ENCODE measurements at places on chromosomes 12 and 14.

GRCh38 chr12:125346362-125346761, 281.1 kb downstream of the AACS start:
- DNase-seq = no peak

DNA sequence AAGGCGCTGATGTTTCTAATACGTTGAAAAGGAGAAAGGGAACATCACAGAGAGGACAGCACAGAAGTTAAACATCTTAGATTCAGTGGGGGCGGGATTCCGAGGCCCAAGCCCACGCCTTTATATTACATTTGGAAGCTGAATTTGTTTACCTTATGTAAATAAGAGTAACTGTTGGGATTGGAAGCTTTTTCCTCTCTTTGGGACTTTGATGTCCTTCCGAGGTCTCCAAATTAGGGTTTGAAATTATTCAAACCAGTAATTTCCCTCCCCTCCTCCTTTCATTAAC, 6.4 kb downstream of the FOXA1 start:
- no peak for DNase-seq

GRCh38 chr12:97595936-97596335, 133.3 kb downstream of the RMST start:
- DNase-seq = no peak

DNA sequence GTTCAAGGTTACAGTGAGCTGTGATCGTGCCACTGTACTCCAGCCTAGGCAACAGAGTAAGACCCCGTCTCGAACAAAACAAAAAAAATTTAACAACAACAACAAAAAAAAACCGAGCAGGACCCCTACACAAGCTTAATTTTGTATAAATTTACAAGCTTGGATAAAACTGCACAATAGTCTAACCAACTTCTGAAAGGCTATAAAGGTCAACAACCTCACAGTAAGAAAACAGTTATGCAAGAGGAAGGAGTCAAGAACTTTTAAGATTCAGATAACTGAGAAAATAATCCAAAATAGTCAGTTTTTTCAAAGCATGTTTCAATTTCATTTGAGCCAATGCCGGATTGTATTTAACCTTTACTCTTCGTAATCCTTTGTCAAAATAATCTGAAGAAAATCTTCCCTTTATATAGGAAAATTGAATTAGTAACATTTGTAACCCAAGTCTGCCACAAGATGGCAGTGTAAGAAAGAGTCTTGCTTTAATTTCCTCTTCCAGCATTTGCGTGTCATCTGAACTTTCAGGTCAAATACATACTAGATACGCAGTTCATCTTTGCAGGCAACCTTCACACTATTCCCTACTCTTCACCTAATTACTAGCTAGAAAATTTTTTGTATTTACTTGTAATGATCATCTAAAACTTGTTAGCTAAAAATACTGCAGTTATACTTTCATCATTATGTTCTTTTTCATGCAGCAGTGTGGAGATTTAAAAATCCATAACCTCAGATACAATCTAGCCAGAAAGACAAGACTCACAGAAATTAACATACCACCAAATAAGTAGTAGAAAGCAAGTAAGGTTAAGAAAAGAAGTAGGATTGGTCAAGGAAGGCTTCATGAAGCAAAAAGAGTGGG, 5.8 kb downstream of the CCNB1IP1 start:
- DNase-seq = no peak

DNA sequence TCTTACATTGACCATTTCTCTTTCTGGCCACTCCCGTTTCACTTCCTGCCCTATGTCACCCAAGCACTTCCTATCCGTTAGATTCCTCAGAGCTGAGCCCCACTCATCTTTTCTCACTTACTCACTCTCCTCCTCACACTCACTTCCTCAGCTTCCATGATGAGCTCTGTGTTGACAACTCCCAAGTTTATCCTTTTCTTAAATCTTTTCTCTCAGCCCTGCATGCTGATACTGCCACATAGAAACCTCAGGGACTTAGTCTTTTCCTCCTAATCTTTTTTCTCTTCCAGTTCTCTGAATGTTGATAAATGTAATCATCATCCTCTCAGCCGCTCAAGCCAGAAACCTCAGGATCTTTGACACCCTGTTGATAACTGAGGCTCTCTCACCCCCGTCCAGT, 99.6 kb downstream of the ANO6 start:
- DNase-seq = no peak

DNA sequence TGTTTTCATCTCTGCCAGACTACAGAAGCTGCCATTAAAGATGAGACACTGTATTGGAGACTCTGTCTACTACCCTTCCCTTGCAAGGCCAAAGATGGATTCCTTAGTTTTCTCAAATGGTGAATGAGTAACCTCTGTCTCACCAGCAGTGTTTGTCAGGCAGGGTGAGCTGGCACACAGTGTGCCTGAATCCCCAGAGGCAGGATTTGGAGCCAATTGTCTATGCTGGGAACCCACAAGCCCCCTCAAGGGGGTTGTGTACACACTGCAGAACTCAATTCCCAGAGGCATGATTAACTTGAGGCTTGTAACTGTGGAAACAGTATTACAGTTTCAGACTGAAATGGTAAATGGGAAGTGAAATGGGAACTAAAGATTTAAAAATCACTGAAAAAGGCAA, 136.8 kb upstream of the PTPRB start:
- DNase-seq = no peak

DNA sequence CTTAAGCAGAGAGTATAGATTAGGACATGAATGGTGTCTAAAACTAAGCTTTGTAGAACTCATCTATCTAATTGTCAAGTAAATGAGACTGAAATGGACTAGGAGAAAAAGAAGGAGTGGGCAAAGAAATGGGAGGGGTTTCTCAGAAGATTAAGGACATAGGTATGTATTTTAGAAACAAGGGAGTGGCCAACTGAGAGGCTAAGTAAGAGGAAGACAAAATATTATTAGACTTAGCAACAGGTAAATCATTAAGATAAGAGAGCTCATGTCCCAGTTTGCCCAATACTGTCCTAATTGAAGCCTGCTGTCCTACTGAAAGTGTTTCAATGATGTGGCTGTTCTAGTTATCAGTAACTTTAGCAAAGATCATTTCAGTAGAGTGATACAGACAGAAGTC, 171.4 kb downstream of the KITLG start:
- no peak for DNase-seq

DNA sequence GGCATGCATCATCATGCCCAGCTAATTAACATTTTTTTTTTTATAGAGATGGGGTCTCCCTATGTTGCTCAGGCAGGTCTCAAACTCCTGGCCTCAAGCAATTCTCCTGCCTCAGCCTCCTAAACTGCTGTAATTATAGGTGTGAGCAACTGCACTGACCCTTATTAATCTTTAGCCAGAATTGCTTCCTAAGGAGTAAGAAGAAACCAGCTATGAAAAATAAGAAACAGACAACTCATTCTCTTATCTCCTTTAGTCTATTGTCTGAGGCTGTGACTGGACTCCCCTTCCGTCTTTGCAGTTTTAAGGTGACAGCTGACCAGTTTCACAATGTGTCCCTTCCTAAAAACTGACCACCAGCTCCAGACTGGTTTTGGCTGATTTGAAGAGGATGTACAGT, 52.4 kb downstream of the EMP1 start:
- no peak for DNase-seq

DNA sequence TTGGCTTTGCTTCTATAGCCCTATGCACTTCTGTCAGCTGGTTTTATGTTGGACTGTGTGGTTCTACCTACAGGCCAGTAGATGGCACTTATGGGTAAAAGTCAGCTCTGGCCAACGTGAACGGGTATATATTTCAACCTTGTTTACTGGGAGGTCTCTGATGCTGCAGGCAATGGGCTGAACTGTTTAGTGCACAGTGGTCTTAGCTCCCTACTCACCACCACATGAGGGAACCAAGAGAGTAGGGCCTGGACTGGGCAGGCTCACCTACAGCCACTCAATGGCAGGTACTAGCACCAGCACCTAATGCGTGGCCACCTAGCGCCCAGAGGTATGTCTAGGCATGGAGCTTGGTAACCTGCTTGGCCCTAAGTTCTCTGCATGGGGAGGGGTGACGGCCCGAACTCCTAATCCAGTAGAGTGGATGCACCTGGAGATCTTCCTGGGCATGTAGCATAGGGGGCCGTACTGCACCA, 481.8 kb downstream of the TMEM117 start:
- no peak for DNase-seq

DNA sequence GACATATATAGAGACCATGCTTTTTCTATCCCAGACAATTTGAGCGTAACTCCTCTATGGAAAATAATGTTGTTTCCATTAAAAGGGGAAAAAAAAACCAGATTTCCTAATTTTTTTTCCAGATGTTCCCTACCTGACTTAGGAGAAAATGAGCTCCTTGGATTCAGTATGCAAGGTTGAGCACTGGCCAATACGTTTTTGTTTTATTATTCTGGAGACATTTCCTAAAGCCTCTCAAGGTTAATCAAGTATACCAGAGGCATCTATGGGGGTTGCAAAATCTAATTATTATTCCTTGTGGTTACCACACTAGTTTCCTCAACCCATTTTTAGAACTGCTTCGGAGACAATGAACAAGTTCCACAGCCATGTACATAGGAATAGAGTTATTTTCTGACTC, 291.3 kb downstream of the SLC16A7 start:
- no peak for DNase-seq

DNA sequence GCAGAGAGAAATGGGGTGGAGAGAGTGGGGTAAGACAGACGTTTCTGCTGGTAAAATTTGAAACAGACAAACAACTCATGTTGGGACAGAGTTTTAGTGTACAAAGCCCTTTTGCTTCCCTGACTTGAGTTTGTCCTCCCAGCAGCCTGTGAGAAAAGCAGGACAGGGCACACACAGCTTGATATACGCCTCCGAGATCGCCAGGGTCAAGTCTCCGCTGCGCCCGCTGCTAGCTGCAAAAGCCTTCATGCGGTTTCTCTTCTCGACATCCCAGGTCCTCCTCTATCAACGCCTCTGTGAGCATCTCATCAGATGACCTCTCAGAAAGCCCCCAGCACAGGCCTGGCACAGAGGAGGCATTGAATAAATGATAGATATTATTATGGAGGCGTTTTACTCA, 9.4 kb upstream of the BCL11B start:
- DNase-seq = no peak

DNA sequence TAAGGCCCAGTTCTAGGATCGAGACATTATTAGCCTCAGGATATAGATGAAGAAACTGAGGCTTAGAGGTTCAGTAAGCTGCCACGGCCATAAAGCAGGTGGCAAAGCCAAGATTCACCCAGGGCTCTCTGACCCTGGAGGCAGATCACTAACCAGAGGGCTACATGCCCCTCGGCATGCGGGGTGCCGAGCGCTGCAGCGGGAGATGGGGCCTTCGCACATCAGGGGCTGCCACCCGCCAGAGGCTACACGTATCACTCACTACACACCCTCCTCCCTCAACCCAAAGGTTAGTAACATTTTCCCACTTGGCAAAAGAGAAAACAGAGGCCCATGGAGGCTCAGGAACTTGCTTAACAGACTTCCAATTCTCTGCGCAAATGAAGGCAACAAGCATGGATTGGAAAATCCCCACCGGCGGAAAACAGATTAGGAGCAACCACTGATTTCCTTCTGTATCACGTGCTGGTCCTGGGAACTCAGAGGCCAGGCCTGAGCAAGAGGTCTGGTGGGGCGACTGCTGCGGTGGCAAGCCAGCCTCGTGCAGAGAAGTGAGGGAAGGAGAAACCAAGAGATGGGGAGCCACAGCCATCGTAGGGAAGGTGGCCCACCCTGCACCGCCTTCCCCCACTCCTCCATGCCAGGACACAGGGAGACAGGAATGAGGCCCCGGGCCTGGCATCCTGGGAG, 6.0 kb downstream of the CCDC85C start:
- DNase-seq = no peak

DNA sequence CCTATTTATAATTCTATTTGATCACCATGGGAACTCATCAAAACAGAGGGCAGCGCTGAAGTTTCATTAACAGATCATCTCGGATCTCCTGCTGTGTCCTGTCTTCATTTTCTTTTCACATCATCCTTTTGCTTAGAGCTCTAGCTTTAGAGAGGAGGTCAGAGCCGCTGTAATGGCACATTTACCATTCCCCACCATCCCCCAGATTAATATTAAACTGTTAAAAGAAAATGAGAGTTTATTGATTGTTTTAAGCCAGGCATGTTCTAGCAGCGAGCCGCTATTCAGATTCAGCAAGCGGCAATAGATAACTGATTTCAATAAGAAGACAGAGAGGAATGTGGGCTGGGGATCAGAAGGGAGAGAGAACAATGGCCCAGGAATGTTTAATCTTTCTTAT, 308.8 kb downstream of the EGLN3 start:
- DNase-seq = no peak

GRCh38 chr12:26666286-26666685, 166.7 kb downstream of the ITPR2 start:
- no peak for DNase-seq

DNA sequence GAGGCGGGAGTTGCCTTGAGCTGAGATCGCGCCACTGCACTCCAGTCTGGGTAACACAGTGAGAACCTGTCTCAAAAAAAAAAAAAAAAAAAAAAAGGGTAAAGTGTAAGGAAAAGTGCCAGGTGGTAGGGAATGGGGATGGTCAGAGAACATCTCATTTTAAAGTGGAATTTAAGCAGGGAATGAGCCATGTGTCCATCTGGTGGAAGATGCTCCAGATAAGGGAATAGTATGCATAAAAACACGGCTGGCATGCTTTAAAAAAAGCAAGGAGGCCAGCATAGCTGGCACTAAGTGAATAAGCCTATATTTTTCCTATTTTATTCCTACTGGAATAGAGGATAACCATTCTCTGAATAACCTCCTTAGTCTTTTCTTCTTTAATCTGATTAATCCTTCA, 33.7 kb downstream of the FAM186A start:
- no peak for DNase-seq

- no peak for DNase-seq
Measured at GRCh38 chr12:121608301-121608700, 18.0 kb upstream of the ORAI1 start.

DNA sequence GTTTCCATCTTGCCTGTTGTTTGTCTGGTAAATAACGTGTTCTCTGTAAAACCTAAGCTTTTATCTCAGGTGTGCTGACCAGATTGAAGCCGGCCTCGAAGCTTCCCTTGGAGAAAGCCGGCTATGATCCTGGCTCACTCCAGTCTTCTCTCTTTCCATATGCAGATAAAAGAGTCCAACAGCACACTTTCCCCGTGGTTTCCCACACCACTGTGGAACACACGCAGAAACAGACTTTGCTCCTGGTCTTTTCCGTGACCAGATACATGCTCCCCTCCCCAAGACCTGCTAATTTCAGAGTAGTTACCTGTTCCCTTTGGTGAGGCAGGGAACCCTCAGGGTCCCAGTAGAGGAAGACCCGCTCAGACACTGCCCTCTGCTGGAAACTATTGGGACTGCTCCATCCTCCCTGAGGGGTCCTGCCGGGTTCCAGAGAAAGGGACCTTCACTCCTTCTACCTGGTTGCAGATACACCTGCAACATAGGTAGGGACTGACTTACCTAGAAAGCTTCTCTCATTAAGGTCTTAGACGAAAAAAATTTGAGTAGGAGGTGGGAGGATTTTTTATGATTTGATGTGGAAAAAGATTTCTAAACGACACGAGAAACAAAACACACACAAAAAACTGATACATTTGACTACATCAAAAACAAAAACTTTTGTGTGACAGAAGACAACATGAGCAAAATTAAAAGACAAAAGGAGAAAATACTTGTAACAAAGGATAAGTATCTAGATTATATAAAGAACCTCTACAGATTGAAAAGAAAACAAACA, 415.4 kb upstream of the CCDC196 start:
- DNase-seq = peak; percentile 81

All from activated naive CD4-positive, alpha-beta T cell treated with anti-CD3 and anti-CD28 coated beads, Interleukin-2, amount 10 ng/mL, durations not matched to agents 7 days and 5 days (primary cell).